ENCODE measurements at places on chromosomes 16 and 17.
A peak's percentile ranks its signal among the peaks of the same experiment; 100 is the strongest.

GRCh38 chr17:62968445-62968923 lies 2.4 kb downstream of the TANC2 start:
- peak; percentile 92 for DNase-seq

DNA sequence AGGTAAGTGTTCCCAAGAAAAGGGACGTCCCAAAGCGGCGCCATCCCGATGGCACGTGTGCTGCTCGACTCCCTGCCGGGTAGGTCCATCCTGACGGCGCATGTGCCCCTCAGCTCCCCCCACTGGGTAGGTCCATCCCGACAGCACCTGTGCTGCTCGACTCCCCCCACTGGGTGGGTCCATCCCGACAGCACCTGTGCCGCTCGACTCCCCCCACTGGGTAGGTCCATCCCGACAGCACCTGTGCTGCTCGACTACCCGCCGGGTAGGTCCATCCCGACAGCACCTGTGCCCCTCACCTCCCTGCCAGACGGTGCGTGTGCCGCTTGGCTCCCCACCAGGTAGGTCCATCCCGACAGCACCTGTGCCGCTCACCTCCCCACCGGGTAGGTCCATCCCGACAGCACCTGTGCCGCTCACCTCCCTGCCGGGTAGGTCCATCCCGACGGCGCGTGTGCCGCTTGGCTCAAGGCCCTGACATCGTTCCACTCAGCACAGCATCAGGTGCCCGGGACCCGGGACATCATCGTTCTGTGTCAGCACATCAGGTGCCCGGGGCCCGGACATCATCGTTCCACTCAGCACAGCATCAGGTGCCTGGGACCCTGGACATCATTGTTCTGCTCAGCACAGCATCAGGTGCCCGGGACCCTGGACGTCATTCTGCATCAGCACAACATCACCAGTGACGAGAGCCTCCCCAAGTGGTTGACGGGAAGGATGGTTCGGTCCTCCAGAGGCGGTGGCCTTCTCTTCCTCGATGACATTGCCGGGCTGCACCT lies 5.7 kb upstream of the FN3K start:
- no peak for DNase-seq

DNA sequence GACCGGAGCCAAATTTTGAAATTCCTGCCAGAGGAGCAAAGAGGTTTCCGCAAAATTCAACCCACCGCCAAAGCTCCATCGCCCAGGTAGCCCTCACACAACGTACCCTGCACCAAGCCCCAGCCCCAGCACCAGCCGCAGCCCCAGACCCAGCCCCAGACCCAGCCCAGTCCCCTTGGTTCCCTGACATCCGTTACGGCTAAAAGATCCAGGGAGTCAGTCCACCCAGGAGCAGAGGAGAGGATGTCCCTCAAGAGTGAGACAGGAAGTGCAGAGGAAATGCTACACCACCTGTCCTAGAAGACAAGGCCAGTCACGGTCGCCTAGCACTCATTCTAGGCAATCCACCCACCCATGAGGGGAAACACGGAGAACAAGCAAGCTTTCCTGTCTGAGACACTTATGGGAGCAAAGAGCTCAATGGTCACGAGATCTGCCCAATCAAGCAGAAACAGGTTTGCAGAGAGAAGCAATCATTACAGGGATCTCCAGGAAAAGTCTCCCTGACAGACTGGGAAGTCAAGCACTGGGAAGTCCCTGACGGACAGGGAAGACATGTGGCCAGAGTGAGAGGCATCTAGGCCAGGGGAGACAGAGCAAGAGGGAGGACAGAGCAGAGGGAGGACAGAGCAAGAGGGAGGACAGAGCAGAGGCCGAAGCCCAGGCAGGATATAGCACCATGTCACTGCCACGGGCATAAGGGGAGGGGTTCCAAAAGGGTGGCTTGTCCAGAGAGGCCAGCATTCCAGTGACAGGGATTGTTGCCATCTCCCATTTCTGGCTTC lies 15.0 kb upstream of the KCNJ18 start:
- no peak for DNase-seq

DNA sequence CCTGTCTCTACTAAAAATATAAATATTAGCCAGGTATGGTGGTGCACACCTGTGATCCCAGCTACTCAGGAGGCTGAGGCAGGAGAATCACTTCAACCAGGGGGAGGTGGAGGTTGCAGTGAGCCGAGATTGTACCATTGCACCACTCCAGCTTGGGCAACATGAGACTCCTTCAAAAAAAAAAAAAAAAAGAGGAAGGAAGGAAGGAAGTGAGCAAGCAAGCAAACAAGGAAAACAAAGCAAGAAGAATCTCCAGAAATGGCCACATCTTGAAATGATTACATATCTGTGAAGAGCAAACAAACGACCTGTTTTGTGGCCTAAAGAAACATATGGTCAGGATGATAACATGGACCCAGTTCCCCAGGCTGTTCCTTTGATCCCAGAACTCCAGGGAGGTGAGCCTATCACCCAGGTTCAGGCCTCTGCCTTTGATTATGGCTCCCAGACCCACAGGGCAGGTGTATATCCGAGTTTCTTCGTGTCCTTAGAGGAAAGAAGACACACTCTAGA lies 8.9 kb downstream of the ACOX1 start:
- DNase-seq: no peak

GRCh38 chr16:89149386-89149785 lies 22.2 kb upstream of the CDH15 start:
- no peak for DNase-seq

DNA sequence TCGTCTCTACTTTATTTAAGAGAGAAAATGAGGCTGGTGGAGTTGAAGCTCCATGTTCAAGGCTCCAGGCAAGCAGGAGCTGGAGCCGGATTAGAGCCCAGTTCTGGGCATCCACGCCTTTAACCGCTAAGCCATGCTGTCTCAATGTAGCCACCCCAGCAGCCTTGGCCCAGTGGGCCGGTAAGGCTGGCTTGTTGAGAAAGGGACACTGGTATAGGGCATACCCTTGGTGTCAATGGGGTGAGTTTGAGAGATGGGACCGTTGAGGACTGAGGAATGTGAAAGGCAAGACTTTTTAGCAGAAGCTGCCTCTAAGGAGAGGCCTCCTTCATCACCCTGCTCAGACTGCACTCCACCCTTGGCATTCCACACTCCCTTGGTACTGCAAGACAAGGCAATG lies 147.4 kb downstream of the CYLD start:
- DNase-seq: no peak

GRCh38 chr16:11233727-11234376 lies 22.2 kb downstream of the SOCS1 start:
- DNase-seq: no peak
